ENCODE measurements at places on chromosomes 3 and 15.

GRCh38 chr3:143970773-143971358 is 757 bp upstream of the DIPK2A start:
- H3K4me3 ChIP-seq: peak overlapping the region; percentile 95
- peak; percentile 78 for DNase-seq
- H3K27me3 ChIP-seq: no peaks in the 10 kb centered on the region
- H3K27ac ChIP-seq: peak overlapping the region; percentile 86
- peaks cover 15% of the 10 kb centered on the region for H3K4me1 ChIP-seq
- peaks cover 6% of the 10 kb centered on the region for H3K36me3 ChIP-seq

DNA sequence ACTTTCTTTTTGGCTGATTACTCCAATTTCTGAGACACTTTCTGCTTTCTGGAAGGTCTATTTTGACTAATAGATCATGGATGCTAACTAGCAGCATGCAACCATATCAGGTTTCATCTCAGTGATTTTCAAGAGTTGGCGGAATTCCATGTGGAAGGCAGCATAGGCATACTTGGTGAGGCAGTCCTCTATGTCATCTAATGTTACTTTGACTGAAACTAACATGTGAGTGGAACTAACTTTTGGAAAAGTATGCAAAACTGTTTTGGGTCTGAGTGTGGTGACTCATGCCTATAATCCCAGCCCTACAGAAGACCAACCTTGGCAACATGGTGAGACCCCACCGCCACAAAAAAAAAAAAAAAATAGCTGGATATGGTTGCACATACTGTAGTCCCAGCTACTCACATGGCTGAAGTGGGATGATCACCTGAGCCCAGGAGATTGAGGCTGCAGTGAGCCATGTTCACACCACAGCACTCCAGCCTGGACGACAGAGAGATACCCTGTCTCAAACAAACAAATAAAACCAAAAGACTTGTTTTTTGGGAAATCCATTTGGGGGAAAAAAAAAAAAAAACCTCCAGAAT is 1033.7 kb downstream of the ROBO1 start:
- H3K4me1 ChIP-seq: no peaks in the 10 kb centered on the region
- H3K4me3 ChIP-seq: no peak overlapping the region
- H3K27me3 ChIP-seq: no peaks in the 10 kb centered on the region
- no peak for DNase-seq
- H3K36me3 ChIP-seq: peaks cover 6% of the 10 kb centered on the region

- no peak overlapping the region for H3K4me3 ChIP-seq
- peaks cover 24% of the 10 kb centered on the region for H3K36me3 ChIP-seq
- DNase-seq: no peak
- H3K27ac ChIP-seq: no peak overlapping the region
- no peaks in the 10 kb centered on the region for H3K27me3 ChIP-seq
These were observed 17.5 kb downstream of the AQR start for GRCh38 chr15:34951993-34952392.

GRCh38 chr15:57951328-57951932 is 114.1 kb downstream of the ALDH1A2 start:
- no peaks in the 10 kb centered on the region for H3K4me1 ChIP-seq
- no peak overlapping the region for H3K4me3 ChIP-seq
- H3K27me3 ChIP-seq: peaks cover 21% of the 10 kb centered on the region

GRCh38 chr3:157237886-157238285 is 77.9 kb upstream of the CCNL1 start:
- no peak overlapping the region for H3K27ac ChIP-seq
- no peak for DNase-seq
- H3K4me3 ChIP-seq: no peak overlapping the region
- H3K27me3 ChIP-seq: peaks cover 8% of the 10 kb centered on the region
- no peaks in the 10 kb centered on the region for H3K36me3 ChIP-seq

DNA sequence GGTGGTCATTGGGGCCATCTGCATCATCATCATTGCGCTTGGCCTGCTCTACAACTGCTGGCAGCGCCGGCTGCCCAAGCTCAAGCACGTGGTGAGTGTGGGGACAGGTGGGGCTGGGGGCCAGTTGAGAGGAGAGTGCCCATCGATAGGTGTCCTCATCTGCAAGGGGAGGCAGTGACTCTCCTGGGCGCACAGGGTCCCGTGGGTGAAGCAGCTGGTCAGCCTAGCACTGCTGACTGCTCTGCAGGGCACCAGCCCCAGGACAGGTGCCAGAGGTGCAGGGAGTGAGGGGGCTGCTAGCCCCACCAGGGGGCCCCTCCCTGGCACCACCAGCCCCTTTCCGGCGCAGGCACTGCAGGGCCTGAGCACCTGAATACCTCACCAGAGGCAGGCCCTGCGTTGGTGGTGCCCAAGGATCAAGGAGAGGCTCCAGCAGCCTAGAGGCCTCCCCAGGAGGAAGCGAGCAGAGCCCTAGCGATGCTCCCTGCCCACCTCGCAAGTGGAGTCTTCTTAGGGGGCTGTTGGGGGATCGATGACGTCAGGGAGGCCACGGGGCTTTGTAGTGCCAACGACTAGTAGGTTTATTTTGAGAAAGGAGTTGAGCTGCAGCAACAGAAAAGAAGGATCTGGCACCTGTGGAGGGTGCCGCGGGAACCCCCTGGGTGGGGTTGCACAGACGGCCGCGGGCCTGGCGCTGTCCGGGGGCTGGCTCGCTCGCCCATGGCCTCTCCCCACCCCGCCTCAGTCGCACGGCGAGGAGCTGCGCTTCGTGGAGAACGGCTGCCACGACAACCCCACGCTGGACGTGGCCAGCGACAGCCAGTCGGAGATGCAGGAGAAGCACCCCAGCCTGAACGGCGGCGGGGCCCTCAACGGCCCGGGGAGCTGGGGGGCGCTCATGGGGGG is 976 bp upstream of the ABTB1 start:
- H3K36me3 ChIP-seq: no peaks in the 10 kb centered on the region
- peak overlapping the region; percentile 92 for H3K4me3 ChIP-seq
- DNase-seq: no peak
- H3K4me1 ChIP-seq: peaks cover 25% of the 10 kb centered on the region
- no peaks in the 10 kb centered on the region for H3K27me3 ChIP-seq

- no peak overlapping the region for H3K4me3 ChIP-seq
- H3K27ac ChIP-seq: no peak overlapping the region
- no peaks in the 10 kb centered on the region for H3K36me3 ChIP-seq
- no peaks in the 10 kb centered on the region for H3K27me3 ChIP-seq
These were observed 274.5 kb downstream of the NEK10 start for GRCh38 chr3:27094721-27095120.

DNA sequence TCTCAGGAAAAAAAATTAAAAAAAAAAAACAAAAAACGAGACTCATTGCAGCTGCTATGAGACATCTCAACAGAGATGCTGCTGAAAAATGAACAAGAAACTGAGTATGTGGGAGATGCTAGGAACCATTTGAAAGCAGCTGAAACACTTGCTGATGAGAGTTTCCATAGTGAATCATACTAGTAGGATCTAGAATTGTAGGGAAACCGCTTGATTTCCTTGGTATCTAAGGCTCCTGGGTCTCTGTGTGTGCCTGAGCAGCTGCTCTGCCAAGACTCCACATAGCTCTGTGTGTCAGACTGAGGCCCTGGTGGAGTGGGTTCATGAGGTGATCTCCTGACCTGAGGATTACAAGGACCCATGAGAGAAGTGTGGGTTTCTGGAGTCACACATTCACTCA is 313.4 kb upstream of the NECTIN3 start:
- H3K4me3 ChIP-seq: no peak overlapping the region
- no peaks in the 10 kb centered on the region for H3K27me3 ChIP-seq
- H3K36me3 ChIP-seq: no peaks in the 10 kb centered on the region
- no peak overlapping the region for H3K27ac ChIP-seq

- H3K4me1 ChIP-seq: no peaks in the 10 kb centered on the region
- H3K4me3 ChIP-seq: no peak overlapping the region
- no peaks in the 10 kb centered on the region for H3K27me3 ChIP-seq
- no peak for DNase-seq
These were observed 179.6 kb downstream of the FEZF2 start for GRCh38 chr3:62193586-62194345.

DNA sequence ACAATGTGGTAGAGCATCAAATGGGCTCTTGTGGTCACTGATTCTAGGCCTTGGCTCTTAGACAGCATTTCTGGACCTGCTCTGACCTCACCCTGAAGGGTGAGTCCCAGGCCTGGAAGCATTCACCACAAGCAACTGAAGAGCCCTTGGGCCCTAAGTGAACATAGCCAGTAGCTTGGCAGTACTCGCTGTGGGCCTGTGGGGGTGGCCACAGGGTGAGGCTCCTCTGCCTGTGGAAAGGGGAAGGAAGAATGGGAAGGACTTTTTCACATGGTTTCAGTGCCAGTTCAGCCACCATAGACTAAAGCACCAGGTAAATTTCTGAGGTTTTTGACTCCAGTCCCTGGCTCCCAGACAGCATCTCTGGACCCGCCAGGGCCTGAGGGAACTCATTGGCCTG is 5.1 kb upstream of the ZSCAN2 start:
- H3K27me3 ChIP-seq: peaks cover 3% of the 10 kb centered on the region
- DNase-seq: no peak
- no peaks in the 10 kb centered on the region for H3K36me3 ChIP-seq

DNA sequence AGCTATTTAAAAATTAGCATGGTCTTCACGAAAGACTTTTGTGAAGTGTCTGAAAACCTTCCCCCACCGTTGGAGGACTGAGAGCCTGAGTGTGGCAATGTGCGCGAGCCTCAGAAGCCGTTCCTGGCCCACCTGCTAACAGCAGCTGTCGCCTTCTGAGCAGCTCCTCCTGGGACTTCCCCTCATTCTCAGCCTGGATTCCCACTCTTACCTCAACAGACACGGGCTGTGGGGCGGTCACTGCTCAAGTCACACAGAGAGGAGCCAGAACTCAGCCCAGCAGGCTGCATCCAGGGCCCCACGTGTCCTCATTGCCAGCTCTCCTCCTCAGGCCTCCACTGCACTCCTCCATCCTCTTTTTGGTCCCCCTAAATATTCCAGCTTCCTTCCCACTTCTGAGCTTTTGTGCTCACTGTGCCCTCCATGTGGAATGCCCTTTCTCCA is 7.8 kb downstream of the DNASE1L3 start:
- H3K4me1 ChIP-seq: no peaks in the 10 kb centered on the region
- H3K36me3 ChIP-seq: no peaks in the 10 kb centered on the region
- no peak overlapping the region for H3K4me3 ChIP-seq
- no peak for DNase-seq

- H3K27me3 ChIP-seq: no peaks in the 10 kb centered on the region
- DNase-seq: no peak
- peaks cover 5% of the 10 kb centered on the region for H3K36me3 ChIP-seq
- no peak overlapping the region for H3K27ac ChIP-seq
- H3K4me3 ChIP-seq: no peak overlapping the region
These were observed 44.4 kb downstream of the TIPARP start for GRCh38 chr3:156718622-156719306.

- H3K27me3 ChIP-seq: peaks cover 5% of the 10 kb centered on the region
- no peaks in the 10 kb centered on the region for H3K4me1 ChIP-seq
- no peak for DNase-seq
- no peak overlapping the region for H3K4me3 ChIP-seq
These were observed 81.4 kb downstream of the ARNT2 start for GRCh38 chr15:80485370-80486164.

GRCh38 chr3:186187401-186188275 is 78.7 kb upstream of the ETV5 start:
- H3K36me3 ChIP-seq: peaks cover 12% of the 10 kb centered on the region
- peak overlapping the region; percentile 97 for H3K27ac ChIP-seq
- DNase-seq: no peak
- peaks cover 9% of the 10 kb centered on the region for H3K27me3 ChIP-seq
- peaks cover 66% of the 10 kb centered on the region for H3K4me1 ChIP-seq
- peak overlapping the region; percentile 75 for H3K4me3 ChIP-seq

- peaks cover 81% of the 10 kb centered on the region for H3K4me1 ChIP-seq
- peaks cover 69% of the 10 kb centered on the region for H3K36me3 ChIP-seq
- H3K27me3 ChIP-seq: no peaks in the 10 kb centered on the region
- no peak for DNase-seq
- H3K4me3 ChIP-seq: peak overlapping the region; percentile 91
These were observed 6.1 kb downstream of the RASGRP1 start for GRCh38 chr15:38558372-38559059.

GRCh38 chr3:12752102-12752501 is 7.0 kb downstream of the TMEM40 start:
- no peaks in the 10 kb centered on the region for H3K4me1 ChIP-seq
- no peak overlapping the region for H3K27ac ChIP-seq
- H3K4me3 ChIP-seq: no peak overlapping the region
- H3K36me3 ChIP-seq: no peaks in the 10 kb centered on the region

GRCh38 chr15:90063770-90064247 is 38.5 kb downstream of the IDH2 start:
- H3K4me3 ChIP-seq: no peak overlapping the region
- peak overlapping the region; percentile 43 for H3K27ac ChIP-seq
- no peaks in the 10 kb centered on the region for H3K36me3 ChIP-seq
- no peak for DNase-seq

Data from natural killer cell treated with Interleukin-12 subunit alpha and Interleukin-12 subunit beta and Interleukin-15 and Interleukin-18, amount 100 ng/mL, for 72 hours (primary cell).